ENCODE measurements at places on chromosomes 3 and 15. TPM values are rescaled to one million over a fixed set of nuclear protein-coding genes. Genes with fewer than 3 reads are reported as not detected.

DNA sequence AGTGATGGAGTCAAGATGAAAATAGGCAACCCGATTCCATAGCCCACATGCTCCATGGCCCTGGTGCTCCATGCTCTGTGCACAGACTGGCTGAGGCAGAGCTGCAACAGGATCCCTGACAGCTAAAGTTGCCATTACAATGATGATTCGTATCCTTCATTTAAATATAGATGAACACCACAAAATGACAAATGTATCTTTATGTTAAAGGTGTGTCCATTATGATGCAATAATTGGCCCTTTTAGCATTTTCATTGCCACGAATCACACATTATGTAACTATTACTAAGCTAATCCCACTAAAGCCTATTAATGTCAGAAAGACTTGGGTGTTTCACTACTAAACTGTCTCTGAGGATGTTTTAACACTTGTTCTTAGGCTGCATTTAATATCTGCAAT, 270.2 kb upstream of the THBS1 start:
- no peaks in the 10 kb centered on the region for H3K27me3 ChIP-seq
- peaks cover 6% of the 10 kb centered on the region for H3K36me3 ChIP-seq
- no peak for DNase-seq
- H3K4me3 ChIP-seq = no peak overlapping the region
- peaks cover 4% of the 10 kb centered on the region for H3K4me1 ChIP-seq

DNA sequence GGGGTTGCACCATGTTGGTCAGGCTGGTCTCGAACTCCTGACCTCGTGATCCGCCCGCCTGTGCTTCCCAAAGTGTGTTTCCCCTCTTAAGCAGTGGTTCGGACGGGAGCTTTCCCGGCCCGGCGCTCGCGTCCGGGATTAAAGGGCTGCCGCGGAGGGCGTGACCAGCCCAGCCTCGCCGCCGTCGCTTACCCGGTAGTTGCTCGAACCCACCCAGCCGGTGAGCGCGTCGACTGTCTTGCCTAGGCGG, 513 bp downstream of the CLASP2 start:
- H3K27ac ChIP-seq = peak overlapping the region; percentile 82
- peak; percentile 87 for DNase-seq
- peaks cover 15% of the 10 kb centered on the region for H3K4me1 ChIP-seq
- no peaks in the 10 kb centered on the region for H3K36me3 ChIP-seq

DNA sequence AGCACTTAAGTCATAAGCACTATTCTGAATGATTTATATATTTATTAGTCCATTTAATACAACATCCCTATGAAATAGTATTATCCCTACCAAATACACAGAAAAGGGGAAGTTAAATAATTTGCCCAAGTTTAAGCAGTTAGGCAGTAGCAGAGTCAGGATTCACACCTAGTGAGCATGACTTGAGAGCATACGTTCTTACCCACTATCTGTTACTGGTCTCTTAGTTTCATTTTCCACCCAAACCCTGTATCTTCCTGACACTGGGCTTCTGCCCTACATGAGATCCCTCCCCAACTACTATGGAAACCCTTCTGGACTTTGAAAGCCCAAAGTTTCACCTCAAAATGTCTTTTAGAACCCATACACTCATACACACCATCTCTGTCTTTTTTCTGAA, 4.4 kb upstream of the ATOSA start:
- peaks cover 6% of the 10 kb centered on the region for H3K4me1 ChIP-seq
- H3K36me3 ChIP-seq = no peaks in the 10 kb centered on the region
- H3K27me3 ChIP-seq = peaks cover 46% of the 10 kb centered on the region
- no peak overlapping the region for H3K4me3 ChIP-seq

- H3K27me3 ChIP-seq = no peaks in the 10 kb centered on the region
- H3K27ac ChIP-seq = peak overlapping the region; percentile 92
- H3K4me3 ChIP-seq = no peak overlapping the region
- DNase-seq = no peak
- H3K36me3 ChIP-seq = no peaks in the 10 kb centered on the region
These were observed 9.2 kb upstream of the TMEM212 start for GRCh38 chr3:171833789-171834460.

DNA sequence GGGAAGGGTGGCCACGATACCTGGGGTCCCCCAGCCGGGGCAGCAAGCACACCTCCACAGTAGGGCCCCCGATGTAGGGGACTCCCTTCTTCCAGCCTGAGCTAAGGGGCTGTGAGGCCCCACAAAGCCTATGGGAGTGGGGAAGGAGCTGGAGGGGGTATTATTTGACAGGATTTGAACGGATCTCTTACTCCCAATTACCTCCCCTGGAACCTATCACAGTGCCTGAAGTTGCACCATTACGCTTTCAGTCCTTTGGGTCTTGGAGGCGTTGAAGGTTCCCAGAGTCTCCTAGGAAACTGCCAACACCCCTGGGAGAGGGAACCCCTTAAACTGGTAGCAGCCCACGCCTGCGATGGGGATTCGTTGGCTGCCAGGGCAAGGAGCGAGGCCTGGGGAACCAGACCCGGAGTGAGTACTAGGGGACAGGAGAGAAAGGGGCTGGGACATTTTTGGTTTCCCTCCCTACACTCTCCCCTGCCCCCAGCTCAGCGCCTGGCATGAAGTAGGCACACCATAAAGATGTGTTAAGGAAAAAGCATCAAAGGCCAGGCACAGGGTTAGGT, 409 bp upstream of the LHFPL4 start:
- no peak overlapping the region for H3K4me3 ChIP-seq
- no peak overlapping the region for H3K27ac ChIP-seq
- no peak for DNase-seq
- peaks cover 3% of the 10 kb centered on the region for H3K4me1 ChIP-seq
- H3K36me3 ChIP-seq = peaks cover 2% of the 10 kb centered on the region
- H3K27me3 ChIP-seq = peaks cover 44% of the 10 kb centered on the region

GRCh38 chr3:135766115-135766514, 199.4 kb upstream of the PPP2R3A start:
- no peaks in the 10 kb centered on the region for H3K36me3 ChIP-seq
- no peak for DNase-seq
- H3K4me1 ChIP-seq = no peaks in the 10 kb centered on the region
- H3K27ac ChIP-seq = no peak overlapping the region
- no peak overlapping the region for H3K4me3 ChIP-seq
- H3K27me3 ChIP-seq = no peaks in the 10 kb centered on the region

DNA sequence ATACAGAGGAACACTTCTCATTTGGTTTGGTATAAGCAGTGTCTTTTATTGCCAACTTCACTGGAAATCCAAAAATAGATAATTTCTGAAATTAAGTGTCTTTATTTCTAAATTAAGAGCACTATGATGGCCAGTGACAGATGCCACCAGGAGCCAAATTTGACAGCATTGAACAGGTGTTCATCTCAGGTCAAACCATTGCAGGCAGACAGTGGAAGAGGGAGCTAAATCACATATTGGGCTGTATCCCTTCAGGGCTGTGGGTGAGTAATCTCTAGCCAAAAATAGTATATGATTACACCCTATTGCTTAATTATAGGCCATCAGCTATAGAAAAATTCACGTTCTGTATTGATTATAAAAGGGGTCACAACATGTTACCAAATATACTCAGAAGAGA, 457.7 kb downstream of the NAALADL2 start:
- no peaks in the 10 kb centered on the region for H3K36me3 ChIP-seq
- no peaks in the 10 kb centered on the region for H3K27me3 ChIP-seq
- H3K4me3 ChIP-seq = no peak overlapping the region
- H3K27ac ChIP-seq = no peak overlapping the region
- peaks cover 8% of the 10 kb centered on the region for H3K4me1 ChIP-seq

GRCh38 chr3:118128886-118129285, 905.8 kb downstream of the IGSF11 start:
- no peak overlapping the region for H3K27ac ChIP-seq
- H3K4me3 ChIP-seq = no peak overlapping the region
- H3K36me3 ChIP-seq = no peaks in the 10 kb centered on the region
- no peaks in the 10 kb centered on the region for H3K27me3 ChIP-seq
- DNase-seq = no peak
- H3K4me1 ChIP-seq = no peaks in the 10 kb centered on the region

DNA sequence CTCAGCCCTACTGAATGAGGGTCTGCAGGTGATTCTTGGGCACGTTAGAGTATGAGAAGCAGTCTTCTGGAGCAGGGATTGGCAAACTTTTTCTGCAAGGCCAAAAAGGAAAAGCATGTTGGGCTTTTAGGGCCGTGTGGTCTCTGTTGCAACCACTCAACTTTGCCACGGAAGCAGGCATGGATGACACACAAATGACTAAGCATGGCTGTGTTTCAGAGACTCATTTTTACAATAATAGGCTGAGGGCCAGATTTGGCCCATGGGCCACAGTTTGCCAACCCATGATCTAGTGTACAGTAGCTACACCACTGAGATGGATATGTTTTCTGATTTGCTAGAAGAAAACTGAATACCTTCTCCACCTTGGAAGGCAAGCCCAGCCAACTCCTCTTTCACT, 66.1 kb upstream of the PRICKLE2 start:
- H3K4me1 ChIP-seq = peaks cover 13% of the 10 kb centered on the region
- no peak for DNase-seq
- no peaks in the 10 kb centered on the region for H3K36me3 ChIP-seq
- H3K27me3 ChIP-seq = no peaks in the 10 kb centered on the region
- no peak overlapping the region for H3K4me3 ChIP-seq
- H3K27ac ChIP-seq = peak overlapping the region; percentile 16

- peaks cover 13% of the 10 kb centered on the region for H3K4me1 ChIP-seq
- H3K4me3 ChIP-seq = no peak overlapping the region
- no peak for DNase-seq
- H3K27ac ChIP-seq = peak overlapping the region; percentile 21
- H3K27me3 ChIP-seq = no peaks in the 10 kb centered on the region
These were observed 47.6 kb downstream of the ARIH1 start for GRCh38 chr15:72521682-72522081.

DNA sequence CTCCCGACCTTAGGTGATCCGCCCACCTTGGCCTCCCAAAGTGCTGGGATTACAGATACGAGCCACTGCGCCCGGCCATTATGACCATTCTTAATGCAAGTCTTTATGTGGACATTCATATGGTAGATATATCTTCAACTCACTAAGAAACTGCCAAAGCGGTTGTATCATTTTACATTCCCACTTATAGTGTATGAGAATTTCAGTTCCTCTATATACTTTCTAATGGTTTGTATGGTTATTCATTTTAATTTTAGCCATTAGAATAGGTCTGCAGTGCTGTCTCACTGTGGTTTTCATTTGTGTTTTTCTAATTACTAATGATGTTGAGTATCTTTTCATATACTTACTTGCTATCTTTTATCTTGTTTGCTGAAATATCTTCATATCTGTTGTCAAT, 32.5 kb downstream of the TCF12 start:
- no peak overlapping the region for H3K27ac ChIP-seq
- no peaks in the 10 kb centered on the region for H3K27me3 ChIP-seq
- H3K4me3 ChIP-seq = no peak overlapping the region
- peaks cover 22% of the 10 kb centered on the region for H3K36me3 ChIP-seq

DNA sequence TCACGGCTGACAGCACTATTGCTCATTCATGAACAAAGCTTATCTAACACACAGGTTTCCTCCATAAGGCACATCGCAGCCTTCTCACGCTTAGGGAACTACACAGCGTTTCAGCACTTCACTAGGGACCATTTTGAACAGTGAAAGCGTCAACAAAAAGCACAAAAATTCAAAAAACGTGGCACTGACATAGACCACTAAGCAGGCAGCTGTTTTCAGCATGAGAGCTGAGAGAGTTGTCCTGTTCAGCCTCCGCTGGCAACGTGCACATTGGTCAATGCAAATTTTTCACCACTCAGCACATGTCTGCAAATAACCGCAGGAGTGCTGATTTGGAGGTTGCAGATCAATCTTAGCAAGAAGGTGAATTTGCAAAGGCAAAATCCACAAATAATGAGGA, 109.2 kb downstream of the LRRK1 start:
- no peak for DNase-seq
- no peak overlapping the region for H3K27ac ChIP-seq
- peaks cover 3% of the 10 kb centered on the region for H3K4me1 ChIP-seq
- no peak overlapping the region for H3K4me3 ChIP-seq
- H3K36me3 ChIP-seq = peaks cover 22% of the 10 kb centered on the region

ALG1L2 gene
- 2.1 TPM for total RNA-seq

ZIC1 gene
- total RNA-seq = 89.9 TPM

KLHL6 gene
- not detected for total RNA-seq

- H3K27ac ChIP-seq = peak overlapping the region; percentile 93
- H3K27me3 ChIP-seq = no peaks in the 10 kb centered on the region
- peaks cover 54% of the 10 kb centered on the region for H3K4me1 ChIP-seq
These were observed 101.1 kb downstream of the GREM1 start for GRCh38 chr15:32818758-32819447.

DNA sequence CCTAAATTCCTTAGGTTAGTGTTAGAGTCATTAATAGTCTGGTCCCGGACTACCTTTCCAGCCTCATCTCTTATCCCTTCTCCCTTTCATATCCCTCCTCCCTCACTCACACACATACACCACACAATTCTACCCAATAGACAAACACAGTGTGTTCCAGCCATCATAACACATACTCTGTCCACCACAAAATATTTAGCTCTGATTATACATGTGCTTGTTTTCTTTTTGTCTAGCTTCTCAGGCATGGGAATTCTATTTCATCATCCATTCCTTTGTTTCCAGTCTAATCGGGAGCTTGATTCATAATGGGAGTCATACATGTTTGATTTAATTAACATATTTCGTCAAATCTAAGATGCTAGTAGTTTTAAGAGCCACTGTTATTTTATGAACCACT, 161.8 kb upstream of the BFSP2 start:
- no peak for DNase-seq
- peaks cover 16% of the 10 kb centered on the region for H3K4me1 ChIP-seq
- H3K27ac ChIP-seq = no peak overlapping the region
- H3K27me3 ChIP-seq = peaks cover 3% of the 10 kb centered on the region
- H3K36me3 ChIP-seq = no peaks in the 10 kb centered on the region

Measured in osteocyte (in vitro differentiated cells).